ENCODE measurements at places on chromosomes 6 and 20.
A peak's percentile ranks its signal among the peaks of the same experiment; 100 is the strongest.

DNA sequence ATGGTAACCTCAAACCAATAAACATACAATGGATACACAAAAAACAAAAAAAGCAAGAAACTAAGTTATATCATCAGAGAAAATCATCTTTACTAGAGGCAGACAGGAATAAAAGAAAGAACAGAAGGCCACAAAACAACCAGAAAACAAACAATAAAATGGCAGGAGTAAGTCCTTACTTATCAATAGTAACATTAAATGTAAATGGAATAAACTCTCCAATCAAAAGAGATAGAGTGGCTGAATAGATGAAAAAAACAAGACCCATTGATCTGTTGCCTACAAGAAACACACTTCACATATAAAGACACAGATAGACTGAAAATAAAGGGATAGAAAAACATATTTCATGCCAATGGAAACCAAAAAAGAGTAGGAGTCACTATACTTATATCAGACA is 81.3 kb upstream of the GJE1 start:
- DNase-seq = no peak

- no peak for DNase-seq
Observed at GRCh38 chr6:152575161-152575560, 62.0 kb downstream of the SYNE1 start.

DNA sequence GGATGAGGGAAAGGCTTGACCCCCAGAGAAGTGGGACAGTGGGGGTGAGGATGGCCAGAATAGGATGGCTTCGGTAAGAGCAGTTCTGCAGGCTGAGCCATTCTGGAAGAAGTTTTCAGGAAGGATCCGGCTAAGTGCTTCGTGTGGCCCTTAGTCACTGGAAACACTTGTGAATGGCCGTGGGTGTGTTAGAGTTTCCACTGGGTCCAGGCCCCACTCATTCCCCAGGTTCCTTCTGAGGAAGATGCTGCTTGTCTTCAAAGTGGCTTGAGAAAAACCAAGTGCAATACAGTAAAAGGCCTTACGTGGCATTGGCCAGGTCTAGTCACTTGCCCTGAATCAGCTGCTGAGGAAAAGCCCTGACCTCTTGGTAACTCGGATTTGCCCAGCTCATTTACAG is 27.9 kb downstream of the MANBAL start:
- DNase-seq = no peak

DNA sequence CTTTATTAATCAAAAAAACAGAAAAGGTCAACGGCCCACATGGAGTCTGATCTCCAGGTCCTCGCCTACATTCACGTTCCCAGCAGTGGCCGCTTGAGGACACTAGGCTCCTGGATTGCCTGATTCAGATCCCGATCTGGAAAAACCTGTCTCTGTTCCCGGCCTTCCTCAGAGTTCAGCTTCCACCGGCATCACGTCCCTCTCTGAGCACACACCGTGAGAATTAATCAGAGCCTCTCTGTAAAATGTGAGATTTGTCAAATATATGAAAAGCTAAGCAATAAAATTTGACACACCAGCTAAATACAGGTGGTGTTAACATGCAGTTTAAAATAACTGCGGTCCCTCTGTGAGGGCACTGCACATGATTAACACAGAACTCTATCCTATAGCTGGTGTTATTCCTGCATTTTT is 122.8 kb upstream of the COL21A1 start:
- DNase-seq = no peak

DNA sequence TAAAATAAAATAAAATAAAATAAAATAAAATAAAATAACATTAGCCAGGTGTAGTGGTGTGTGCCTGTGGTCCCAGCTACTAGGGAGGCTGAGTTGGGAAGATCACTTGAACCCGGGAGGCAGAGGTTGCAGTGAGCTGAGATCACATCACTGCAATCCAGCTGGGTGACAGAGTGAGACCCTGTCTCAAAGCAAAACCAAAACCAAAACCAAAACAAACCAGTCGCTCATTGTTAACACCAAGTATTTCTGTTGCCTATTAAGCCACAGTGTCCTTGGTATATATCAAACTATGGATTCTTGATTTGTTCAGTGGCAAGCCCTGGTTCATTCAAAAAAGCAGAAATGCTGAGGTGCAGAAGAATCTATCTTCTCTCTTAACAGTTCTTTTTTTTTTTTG is 65.7 kb downstream of the PYGB start:
- DNase-seq = no peak

- DNase-seq = no peak
Observed at GRCh38 chr6:96743496-96743895, 93.8 kb downstream of the GPR63 start.

- DNase-seq = no peak
Observed at GRCh38 chr6:158972241-158973233, 27.5 kb downstream of the RSPH3 start.

DNA sequence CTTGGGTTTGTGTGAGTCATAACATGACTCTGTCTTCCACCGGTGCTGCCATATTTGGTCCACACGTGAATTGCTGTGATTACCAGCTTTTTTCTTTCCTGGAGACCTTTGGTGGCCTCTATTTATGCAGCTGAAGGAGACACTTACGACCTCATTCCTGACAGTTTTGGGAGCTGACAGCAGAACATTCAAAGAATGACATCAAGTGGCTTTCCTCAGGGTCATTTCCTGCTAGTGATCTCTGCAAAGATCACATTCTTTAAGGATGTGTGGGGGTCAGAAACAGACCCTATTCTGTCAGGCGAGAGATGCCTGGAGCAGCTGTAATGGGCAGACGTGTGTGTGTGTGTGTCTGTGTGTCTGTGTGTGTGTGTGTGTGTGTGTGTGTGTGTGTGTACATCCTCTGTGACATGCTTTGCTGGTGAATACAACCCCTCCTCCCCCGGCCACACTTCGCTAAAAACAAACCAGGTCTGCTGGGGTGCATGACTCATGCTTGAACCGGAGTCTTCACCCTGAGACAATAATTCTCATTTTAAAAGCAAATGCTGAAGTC is 115.6 kb downstream of the TMEM170B start:
- DNase-seq = peak; percentile 26

DNA sequence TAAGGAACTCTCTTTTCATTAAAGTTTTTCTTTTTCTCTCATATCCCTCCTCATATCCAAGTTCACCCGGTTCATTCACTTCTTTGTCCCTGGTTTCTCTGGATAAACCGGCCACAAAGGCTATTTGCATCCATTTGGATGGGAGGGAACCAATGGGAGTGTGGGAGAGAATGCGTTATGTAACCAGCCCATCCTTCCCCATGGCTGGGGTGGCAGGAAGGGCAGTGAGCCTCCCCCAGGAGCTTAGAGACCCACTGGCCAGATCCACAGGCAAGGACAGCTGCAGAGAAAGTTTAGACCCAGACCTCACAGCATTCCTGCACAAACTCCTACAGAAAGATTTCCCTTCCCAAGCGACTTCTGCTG is 10.7 kb downstream of the CASS4 start:
- no peak for DNase-seq

- no peak for DNase-seq
Observed at GRCh38 chr20:57080796-57081195, 185.6 kb downstream of the BMP7 start.

GRCh38 chr6:168155193-168155592 is 76.2 kb upstream of the FRMD1 start:
- DNase-seq = no peak

DNA sequence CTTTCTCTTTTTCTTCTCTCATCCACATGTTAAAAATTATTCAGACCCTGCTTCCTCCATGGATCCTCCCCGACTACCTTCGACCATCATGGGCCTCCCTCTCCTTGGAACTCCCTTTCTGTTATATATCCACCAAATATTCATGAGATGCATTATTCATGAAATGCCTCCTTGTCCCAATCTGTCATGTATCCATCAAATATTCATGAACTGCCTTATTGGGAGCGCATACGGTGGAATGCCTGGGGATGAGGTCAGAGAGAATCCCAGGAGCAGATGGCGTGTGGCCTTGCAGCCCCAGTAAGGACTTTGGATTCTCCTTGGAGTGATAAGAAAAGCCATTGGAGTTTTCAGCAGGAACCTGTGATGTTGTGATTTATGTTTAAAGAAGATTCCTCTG is 97.0 kb downstream of the NRN1 start:
- DNase-seq = no peak

GRCh38 chr6:10687582-10687981 is 6.8 kb downstream of the C6orf52 start:
- no peak for DNase-seq

DNA sequence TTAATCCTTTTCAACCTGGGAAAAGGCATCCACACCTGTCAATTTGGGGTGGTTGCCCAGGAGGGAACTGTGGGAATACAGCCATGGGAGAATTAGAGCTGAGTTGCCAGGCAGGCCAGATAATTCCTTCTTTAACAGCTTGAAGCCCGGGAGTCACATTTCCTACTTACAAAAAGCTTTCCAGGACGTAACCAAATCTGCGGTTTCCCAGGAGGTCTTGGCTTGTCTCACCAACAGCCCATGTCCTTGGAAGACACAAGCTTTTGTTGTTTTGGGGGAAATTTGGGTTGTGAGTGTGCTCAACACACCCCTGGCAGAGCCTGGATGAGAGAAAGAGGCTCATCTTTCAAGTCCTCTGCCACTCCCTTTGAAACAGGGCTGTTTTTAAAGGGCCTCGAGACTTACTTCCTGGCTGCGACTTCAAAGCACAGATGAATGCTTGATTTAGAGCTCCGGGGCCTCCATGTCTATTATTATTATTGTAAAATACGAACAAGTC is 465.9 kb upstream of the BTBD3 start:
- DNase-seq = no peak

- no peak for DNase-seq
Observed at GRCh38 chr6:143149771-143150170, 89.1 kb downstream of the AIG1 start.

GRCh38 chr6:135739288-135739687 is 112.2 kb upstream of the PDE7B start:
- no peak for DNase-seq

DNA sequence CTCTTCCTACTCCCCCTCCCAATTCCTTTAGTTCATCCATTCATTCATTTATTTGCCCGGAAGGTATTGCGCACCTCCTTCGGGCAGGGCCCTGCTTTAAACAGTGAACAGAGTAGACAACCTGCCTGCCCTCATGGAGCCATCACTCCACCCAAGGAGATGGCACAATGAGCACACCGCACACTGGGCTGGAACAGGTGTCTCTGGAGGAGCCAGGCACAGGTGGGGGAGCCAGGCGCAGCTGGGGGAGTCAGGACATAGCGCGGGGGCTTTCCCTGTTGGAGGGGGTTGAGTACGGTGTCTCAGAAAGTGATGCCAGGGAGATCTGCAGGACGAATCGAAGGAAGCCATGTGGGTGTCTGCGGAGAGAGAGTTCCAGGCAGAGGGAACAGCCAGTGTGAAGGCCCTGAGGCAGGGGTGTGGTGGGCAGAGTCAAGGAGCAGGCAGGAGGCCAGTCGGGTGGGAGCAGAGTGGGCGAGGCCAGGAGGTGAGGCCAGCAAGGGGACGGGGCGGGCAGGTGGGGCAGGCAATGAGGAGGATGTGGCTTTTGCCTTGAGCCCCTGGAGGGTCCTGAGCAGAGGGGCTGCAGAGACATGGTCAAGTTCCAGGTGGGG is 46.4 kb downstream of the SNAI1 start:
- DNase-seq = no peak
